CD4-positive, alpha-beta T cell treated with Interferon alpha-2 for 1 hour (primary cell): ENCODE measurements at places on chromosomes 5 and 9.

DNA sequence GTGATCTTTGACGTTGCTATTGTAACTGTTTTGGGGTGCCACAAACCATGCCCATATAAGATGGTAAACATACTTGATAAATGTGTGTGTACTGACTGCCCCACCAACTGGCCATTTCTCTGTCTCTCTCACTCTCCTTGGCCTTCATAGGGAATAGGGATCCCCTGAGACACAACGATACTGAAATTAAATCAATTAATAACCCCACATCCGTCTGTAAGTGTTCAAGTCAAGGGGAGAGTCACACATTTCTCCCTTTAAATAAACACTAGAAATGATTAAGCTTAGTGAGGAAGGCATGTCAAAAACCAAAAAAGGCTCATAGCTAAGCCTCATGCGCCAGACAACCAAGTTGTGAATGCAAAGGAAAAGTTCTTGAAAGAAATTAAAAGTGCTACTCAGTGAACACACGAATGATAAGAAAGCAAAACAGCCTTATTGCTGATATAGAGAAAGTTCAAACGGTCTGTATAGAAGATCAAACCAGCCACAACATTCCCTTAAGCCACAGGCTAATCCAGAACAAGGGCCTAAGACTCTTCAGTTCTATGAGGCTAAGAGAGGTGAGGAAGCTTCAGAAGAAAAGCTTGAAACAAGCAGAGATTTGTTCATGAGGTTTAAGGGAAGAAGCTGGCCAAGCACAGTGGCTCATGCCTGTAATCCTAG lies 111.1 kb downstream of the UGCG start:
- DNase-seq, result no peak

DNA sequence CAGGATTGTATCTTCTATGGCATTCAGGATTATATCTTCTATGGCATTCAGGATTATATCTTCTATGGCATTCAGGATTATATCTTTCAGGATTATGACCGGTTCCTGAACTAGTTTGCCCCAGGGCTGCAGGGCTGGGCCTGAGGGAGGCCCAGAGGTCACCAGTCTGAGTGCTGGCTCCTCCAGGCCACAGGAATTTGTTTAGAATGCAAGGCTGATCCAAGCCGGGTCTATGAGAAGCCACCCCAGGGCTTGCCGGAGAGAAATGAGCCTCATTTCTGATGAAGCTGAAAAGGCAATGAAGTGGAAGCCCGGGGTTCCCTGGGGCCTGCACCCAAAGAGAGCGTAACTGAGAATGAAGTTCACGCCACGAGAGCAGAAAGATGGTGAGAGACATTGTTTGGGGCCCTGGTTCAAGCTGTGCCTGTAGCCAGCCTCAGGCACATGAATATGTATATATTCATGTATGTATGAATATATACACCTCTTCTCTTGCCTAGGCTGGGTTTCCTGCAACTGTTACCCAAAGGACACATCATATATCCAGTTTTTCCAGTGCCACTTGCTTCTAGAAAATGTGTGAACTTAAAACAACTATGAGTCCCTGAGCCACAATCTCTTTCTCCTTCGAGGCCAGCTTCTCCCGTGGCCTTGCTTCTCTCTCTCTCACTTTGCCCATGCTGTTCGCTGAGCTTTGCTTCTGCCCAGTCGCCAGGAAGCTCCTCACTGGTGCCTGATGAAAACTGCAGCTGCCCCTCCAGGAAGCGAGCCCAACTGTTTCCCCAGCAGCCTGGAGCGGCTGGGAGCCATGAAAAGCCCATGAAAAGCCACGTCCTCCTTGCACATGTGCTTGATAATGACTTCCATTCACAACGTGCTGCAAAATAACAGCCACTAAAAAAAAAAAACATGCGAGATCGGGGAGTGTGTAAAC lies 62.3 kb downstream of the GTF3C4 start:
- DNase-seq, result no peak

- no peak for DNase-seq
Measured at GRCh38 chr5:141908796-141909195, 14.9 kb upstream of the DELE1 start.

DNA sequence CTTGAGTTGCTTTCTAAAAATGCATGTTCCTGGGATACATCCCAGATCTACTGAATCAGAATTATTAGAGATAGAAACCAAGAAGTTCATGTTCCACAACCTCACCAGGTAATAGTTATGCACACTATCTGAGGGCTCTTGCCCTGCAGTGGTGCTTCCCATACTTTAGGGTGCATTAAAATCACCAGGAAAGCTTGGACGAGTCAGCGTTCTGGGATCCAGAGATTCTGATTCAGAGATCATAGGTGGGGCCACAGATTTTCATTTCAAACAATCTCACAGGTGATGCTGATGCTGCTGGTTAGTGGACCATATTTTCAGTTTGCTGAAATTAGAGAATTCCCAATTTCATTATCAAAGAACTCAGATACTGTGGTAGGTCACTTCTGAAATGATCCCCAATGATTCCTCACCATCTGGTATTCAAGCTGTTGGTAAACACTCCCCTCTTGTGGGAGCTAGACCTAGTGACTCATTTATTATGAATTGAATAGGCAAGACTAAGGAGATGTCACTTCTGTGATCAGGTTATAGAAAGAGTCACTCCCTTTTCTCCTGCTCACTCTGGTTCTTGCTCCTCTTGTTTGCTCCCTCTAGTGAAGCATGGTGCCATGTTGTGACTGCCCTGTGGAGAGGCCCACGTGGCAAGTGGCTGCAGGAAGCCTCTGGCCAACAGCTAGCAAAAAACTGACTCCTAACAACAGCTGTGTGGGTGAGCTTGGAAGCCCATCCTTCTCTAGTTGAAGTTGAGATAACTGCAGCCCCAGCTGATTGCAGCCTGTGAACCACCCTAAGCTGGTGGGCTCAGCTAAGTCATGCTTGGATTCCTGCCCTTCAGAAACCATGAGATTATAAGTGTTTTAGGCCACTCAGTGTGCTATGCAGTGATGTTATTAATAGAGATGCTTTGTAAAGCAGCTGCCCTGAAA lies 59.8 kb downstream of the SH3TC2 start:
- no peak for DNase-seq
